Stimulated activated CD4-positive, alpha-beta T cell treated with anti-CD3 and anti-CD28 coated beads, TNF-alpha, amount 100 ng/mL, for 24 hours (primary cell): ENCODE measurements at places on chromosomes 16 and 17.

DNA sequence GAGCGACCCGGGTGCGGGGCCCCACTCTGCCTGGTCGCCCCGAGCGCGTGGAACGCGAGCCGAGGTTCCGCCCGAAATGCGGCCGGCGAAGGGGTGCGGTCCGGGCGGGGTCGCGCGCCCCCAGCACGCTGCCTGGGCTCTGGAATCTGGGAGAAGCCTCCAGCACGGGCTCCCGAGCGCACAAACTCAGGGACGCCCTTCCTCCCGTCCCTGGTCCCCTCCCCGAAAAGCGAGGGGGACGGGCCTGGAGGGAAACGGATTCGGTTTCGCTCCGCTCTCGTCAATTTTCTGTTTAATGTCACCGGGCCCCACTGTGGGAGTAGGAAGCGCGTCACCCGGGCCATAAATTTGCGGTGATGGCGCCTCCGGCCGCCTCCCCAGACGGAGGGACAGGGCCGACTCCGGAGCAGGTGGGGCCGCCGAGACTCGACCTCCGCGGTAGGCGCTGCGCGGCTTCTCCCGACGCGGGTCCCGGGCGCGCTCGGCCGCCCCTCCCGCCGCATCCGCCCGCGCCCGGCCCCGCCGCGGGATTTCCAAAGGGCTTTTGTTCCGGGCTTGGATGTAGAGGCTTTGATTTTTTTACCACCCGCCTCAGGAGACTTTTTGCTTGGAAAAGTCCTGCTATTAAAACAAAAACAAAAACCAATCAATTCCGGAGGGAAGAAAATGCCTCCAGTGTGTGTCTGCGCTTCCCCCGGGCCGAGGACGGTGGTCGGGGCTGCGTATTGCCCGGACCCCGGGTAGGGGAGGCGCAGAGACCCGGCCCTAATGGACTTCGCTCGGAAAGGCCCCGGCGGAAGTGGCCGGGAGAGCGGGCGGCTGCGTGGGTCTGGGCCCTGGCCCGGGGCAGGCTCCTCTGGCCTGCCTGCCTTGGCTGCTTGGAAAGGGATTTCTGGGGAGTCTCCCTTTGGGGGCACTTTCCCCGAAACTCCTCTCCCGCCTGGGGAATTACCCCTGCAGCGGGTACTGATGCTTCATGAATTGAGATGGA, 7.9 kb upstream of the BAHCC1 start:
- DNase-seq, result peak; percentile 23

DNA sequence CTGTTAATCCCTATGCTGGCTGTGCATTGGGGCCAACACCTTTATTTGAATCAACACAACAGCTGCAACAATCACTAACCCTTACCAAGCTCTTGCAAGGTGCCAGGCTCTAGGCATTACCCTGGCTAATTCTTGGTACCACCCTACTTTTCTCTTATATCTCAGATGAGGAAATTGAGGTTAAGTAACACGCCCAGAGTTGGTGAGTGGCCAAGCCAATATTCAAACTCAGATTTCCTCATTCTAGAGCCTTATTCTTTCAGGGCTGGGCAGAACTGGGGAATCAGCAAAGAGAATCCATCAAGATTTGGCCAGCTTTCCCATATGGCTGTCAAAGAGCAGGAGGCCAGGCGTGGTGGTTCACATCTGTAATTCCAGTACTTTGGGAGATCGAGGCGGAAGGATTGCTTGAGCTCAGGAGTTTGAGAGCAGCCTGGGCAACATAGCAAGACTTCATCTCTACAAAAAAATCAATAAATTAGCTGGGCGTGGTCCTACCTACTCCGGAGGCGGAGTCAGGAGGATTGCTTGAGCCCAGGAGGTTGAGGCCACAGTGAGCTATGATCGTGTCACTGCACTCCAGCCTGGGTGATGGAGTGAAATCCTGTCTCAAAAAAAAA, 23.7 kb downstream of the ARSG start:
- DNase-seq, result no peak

DNA sequence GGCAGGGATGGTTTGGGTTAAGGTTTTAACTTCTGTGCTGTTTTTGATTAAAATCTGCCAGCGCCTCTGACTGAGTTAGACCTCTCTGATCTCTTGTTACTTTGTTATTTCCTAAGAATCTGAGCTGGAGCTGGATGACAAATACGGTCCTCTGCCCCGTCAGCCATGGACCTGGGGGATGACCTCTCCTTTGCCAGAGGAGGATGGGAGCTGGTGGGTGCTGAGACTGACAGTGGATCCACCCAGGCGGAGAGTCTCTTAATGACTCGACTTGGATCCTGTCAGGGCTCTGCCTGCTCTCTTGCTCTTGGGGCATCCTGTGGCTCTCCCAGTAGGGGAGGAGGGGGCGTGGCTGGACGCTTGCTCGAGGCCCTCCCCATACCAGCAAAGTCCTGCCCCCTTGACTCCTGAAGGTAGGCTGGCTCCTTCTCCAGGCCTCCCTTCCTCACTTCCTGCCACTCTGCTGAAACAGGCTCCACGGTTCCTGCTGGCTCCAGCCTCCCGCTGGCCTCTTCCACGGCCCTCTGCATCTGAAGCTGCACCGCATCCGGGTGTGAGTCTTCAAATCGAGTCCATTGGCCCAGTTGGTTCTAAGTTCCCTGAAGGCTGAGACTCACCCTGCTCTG, 24.8 kb upstream of the MAP3K14 start:
- no peak for DNase-seq

GRCh38 chr16:12416136-12416787, 387.4 kb downstream of the CPPED1 start:
- DNase-seq, result no peak

- no peak for DNase-seq
Observed at GRCh38 chr17:62150471-62150870, 85.4 kb upstream of the MED13 start.

GRCh38 chr16:22186517-22186916, 19.6 kb upstream of the EEF2K start:
- DNase-seq, result no peak

DNA sequence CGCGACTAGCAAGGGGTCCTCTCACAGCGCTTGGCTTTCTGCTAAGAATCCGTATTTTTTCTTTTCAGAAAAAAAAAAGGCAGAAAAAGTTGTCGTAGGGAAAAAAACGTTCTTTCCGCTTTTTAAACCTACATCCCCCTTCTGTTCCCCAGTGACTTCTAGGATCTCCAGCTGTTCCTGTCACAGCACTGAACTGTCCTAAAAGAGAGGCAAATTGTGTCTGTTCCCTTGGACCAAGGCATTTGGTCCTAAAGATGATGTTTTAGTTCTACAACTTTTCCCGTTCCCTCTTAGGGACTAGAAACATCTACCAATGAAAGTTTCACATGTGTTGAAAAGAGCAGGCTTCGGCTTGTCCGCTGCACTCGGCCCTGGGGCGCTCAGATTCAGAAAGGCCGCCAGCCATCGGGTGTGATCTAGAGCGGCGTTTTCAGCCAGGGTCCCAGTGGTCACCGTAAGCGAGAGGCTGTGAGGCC, 100.7 kb upstream of the CHMP6 start:
- no peak for DNase-seq

DNA sequence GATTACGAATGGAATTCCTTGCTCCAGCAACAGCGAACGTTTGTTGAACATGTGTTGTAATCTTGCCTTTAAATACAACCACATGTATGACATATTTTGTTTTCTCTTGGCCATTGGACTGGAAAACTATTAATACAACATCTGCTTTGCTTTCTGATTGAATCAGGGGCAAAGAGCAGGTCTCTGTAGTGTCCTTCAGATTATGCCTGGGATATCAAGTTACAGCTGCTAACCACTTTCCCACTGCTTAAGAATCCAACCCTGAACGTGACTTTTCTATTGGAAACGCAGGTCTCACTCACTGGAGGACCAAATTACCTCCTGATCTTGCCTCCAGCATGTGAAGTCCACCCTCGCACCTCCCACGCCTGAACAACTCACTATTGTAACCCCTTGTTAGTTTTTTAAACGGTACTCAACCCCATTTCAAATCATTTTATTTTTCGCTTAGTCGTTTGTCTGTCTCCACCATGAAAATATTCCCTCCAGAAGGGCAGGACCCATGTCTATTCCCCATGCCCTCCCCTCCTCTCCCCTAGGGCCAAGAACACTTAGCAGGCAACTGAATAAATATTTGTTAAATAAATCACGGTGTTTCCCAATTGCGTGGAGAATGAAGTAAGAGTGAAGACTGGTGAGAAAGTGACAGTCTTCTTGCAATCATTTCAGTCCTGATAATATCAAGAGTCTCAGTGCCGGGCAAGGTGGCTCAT, 57.4 kb upstream of the MRTFB start:
- DNase-seq, result no peak

DNA sequence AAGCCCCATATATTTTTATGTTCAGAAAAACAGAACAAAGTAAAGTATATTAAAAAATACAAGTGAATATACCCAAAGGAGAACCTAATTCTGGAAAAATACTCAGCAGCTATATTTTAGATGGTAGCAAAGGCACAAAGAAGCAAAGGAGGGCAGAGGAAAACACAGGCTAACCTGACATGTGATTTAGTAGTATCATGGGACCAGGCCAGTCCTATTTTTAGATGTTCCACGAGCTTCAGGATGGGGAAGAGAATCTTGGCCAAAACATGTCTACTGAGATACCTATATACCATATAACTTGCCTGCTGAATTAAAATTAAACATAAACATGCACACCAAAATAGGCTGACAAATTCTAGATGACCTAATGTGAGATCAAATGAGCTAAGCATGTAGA, 32.9 kb downstream of the SMYD4 start:
- no peak for DNase-seq

GRCh38 chr16:69498926-69499325, 66.8 kb upstream of the NFAT5 start:
- DNase-seq, result no peak

DNA sequence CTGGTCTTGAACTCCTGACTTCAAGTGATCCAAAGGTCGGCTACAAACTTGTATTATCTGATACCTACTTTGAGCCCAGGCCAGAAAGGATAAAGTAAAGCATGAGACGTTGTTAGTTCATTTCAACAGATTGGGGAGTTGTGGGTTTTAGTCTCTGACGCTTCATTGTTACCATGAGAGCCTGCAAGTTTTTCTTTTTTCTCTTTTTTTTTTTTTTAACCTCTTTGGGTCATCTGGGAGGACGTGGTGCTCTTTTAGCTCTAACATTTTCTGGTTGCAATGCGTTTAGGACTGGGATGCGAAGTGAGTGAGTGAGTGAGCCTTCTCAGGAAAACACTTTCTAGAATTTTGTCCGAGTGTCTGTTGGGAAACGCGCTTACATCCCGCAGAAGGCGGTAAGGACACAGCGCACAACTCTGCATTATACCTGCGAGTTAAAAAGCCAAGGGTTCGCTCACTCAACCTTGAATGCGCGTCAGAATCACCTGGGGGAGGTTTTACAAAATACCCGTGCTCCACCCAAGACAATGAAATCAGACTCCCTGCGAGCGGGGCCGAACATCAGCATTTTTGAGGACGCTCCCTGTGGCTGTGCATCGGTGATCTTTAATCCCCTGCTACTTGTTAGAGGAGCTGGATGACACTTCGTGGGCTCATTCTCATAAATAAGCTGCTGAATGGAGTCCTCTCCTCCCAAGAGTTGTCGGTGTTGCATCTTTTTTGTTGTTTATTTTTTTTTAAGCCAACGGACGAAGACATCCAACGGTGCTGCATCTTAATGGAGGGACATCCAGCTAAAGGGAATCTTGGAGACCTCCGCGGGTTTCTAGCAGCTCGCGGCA, 629 bp upstream of the RNF135 start:
- no peak for DNase-seq

DNA sequence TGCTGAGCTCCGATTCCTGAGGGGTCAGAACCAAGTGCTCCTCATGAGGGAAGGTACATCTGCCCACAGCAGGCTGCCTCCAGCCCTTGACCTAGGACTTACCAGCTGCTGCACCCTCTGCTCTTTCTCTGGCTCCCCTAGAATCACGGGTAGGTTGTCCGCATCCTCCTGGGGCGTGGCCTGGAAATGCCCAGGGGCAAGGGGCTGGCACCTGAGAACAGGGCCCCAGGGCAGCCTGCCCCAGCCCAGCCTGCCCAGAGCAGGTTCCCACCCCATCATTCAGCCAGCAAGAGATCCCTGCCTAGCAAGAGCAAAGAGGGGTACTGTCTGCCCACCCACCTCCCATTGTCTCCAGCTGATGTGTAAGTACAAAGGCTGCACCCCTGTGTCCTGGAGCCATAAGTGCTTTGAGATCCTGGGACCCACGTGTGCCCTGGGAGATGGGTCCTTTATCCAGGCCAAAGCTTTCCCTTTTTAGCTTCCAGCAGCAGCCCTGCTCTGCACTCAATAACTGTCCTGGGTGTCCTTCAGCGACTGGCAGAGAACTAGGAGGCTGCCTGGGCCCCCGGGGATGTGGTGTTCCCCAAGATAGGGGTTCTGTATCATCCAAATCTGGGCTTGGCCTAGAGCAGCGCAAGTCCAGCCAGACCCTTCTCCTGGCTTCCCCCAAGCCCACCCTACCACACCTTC, 5.1 kb downstream of the TSPOAP1 start:
- DNase-seq, result no peak

- DNase-seq, result no peak
Observed at GRCh38 chr17:78611607-78612006, 34.4 kb upstream of the DNAH17 start.

- DNase-seq, result no peak
Observed at GRCh38 chr16:10668322-10669045, 26.2 kb downstream of the TEKT5 start.

- DNase-seq, result no peak
Observed at GRCh38 chr17:71441098-71441497, 679.7 kb upstream of the SOX9 start.

DNA sequence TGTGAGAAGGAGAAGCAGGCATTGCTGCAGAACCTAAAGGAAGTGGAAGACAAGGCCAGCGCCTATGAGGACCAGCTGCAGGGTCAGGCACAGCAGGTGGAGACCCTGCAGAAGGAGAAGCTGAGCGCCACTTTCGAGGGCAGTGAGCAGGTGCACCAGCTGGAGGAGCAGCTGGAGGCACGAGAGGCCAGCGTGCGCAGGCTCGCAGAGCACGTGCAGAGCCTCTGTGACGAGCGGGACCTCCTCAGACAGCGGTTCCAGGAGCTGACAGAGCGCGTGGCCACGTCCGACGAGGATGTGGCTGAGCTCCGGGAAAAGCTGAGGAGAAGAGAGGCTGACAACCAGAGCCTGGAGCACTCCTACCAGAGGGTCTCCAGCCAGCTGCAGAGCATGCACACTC, 41.5 kb downstream of the PLD6 start:
- DNase-seq, result no peak

GRCh38 chr16:27333549-27333948, 19.8 kb downstream of the IL4R start:
- DNase-seq, result no peak

GRCh38 chr16:62051942-62052341, 15.7 kb upstream of the CDH8 start:
- no peak for DNase-seq
